ENCODE measurements at places on chromosomes 16 and 17.

DNA sequence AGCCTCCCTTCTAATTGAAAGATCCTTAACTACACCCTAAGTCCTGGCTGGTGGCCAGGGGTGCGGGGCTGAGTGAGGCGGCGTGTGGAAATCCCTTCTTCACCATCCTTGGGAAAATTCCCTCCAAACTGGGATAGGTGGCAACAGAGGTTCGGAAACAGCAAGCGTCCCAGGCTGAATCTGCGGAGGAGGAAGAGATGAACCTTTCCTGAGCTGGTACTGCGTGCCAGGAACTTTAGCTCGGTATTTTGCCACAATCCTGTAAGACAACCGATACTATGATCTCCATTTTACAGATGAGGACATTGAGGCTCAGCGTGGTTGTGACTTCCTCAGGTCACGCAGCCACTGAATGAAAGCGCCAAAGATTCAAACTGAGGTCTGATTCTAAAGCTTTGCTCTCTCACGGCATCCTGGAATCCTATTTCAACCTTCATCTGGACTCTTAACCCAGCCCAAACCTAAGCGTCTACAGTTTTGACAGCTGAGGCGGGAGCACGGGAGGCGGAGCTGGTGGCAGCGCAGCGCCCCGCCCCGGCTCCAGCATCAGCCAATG is 583 bp upstream of the CYLD start:
- DNase-seq = no peak

DNA sequence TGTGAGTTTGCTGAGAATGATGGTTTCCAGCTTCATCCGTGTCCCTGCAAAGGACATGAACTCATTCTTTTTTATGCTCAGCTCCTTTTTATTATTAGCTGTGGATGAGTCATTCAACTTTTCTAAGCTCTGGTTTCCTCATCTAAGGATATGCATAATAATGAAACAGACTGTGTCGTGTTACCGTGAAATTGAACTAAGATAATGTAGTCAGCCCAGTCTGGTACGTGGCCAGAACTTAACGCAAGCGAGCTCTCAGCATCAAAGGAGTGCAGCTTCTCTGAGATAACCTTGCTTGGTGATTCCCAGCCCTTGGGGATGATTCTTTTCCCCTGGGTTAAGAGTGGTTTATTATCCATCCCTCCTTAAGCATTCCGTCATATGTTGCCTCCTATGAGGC is 454.3 kb upstream of the EEF2KMT start:
- no peak for DNase-seq

- no peak for DNase-seq
Measured at GRCh38 chr16:69706256-69706974, 19.9 kb downstream of the NQO1 start.

- DNase-seq = no peak
Measured at GRCh38 chr17:51461578-51462004, 201.2 kb downstream of the UTP18 start.

DNA sequence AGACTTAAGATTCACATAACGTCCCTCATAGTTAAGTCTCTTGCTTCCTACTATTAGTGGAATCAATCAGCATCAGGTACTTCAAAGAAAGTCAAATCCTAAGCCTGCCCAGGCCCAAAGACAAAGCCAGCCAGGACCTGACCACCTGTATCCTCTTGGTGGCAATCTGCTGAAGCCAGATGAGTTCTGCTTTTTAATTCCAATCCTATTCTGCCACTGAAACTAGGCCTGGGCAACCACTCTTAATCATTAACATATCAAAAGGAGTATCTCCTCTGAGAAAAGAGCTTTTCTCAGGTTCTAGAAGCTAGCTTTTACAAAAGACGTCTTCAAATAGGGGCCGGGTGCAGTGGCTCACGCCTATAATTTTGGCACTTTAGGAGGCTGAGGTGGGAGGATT is 15.1 kb upstream of the GLG1 start:
- DNase-seq = no peak

DNA sequence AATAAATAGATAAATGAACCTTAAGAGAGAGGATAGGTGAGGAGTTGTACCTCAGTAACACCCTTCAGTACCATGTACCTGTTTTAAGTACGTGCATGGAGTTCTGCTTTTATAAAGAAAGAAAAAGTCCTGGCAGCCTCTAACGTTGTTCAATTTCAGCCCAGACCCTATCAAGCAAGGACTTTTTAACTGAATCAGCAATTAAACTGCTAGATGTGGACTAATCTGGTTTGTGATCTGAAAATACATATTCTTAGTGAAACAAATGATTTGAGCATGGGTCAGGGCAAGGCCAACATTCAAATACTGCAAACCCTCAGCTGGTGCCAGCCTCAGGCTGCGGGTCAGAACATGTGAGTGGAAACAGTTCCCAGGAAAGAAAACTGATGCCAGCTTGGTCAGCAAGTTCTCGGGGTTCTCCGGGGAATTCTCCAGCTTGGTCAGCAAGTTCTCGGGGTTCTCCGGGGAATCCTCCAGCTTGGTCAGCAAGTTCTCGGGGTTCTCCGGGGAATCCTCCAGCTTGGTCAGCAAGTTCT is 84.5 kb downstream of the MRM3 start:
- no peak for DNase-seq

All from CD8-positive, alpha-beta memory T cell (primary cell).